HTR-8/SVneo (cell line): ENCODE measurements at places on chromosomes 4 and X.

GRCh38 chr4:45472490-45472889, 651.4 kb downstream of the GABRG1 start:
- no peak for DNase-seq

GRCh38 chr4:67996127-67996526, 32.8 kb upstream of the TMPRSS11A start:
- no peak for DNase-seq

- DNase-seq = no peak
These were observed 97.7 kb downstream of the NFKB1 start for GRCh38 chr4:102598762-102599374.

DNA sequence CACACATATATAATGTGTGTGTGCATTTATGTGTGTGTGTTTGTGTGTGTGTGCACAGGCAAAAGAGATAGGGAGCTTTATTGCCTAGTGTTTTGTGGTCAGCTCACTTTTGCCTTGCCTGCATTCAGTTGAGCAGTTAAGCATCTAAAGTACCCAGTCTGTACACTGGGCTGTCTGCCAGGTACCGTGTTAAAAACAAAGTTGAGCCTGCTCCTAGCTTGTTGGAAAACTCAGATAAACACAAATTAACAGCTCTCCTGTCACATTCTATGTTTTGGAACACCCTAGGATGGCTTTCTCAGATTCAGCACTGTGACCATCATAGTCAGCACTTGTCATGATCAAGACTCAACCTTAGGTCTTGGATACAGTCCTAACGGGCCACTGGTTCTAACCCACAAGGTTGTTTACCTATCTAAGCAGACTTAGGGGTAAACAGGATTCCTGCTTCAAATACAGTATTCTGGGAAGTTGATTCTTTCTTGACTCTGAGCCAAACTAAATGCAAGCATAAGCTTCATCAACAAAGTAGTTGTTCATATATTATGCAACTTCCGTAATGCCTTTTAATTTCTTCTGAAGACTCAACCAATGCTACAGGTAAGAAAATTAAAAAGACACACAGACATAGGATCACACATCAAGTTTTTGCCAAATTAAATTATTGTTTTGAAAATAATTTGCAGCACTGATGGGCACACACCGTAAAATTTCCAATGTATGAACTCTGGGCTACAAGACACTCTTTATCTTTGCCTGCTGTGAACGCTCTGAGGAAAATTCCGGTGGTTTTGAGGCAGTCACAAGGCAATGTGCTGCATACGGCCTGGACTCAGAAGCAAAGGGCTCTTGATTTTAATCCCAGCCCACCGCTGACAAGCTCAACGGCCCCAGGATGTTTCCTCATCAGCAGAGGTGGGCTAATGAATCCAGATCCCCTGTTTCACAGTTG, 11.3 kb upstream of the CD99 start:
- DNase-seq = no peak

GRCh38 chrX:143429811-143430210, 87.5 kb downstream of the SPANXN3 start:
- no peak for DNase-seq

DNA sequence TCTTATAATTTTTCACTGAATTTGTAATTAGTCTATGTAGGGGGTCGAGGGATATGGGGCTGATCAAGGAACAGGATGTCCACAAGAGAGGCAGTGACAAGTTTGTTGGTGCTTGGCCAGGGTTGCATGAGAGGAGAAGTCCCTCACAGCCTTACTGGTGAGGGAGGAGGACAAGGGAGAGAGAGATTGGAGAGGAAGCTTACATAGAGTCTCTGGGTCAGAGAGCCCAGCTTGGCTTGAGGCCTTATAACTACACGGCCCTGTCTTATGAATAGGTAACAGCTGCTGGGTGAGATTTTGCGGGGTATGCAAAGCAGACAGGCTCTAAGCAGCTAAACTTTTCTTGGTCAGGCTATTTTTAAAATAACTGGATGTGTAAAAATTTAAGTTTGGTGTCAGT, 37.9 kb upstream of the OTUD4 start:
- no peak for DNase-seq

DNA sequence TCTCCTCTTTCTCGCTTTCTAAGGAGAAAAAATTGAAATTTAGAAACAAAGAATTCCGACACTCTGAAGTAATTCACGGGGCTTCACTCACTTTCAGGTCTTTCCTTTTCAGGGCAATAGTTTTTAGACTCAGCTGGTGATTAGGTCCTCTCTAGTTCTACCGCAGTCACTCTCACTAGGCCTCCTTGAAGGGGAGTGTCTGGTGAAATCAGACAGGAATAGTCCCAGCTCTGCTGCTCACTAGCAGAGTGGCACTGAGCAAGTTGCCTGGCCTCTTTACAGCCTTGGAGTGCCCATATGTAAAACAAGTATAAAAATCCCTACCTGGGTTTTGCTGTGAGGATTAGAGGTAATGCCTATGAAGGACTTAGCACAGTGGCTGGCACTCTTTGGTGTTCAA, 64.1 kb downstream of the NEUROG2 start:
- no peak for DNase-seq
